ENCODE measurements at places on chromosomes 5 and 9. TPM values are rescaled to one million over a fixed set of nuclear protein-coding genes. Genes with fewer than 3 reads are reported as not detected.

HAND1 gene
- not detected for total RNA-seq

LCP2 gene
- not detected for total RNA-seq

PITX1 gene
- total RNA-seq = not detected

PCDHGC3 gene
- total RNA-seq = 53.1 TPM

UNC13B gene
- total RNA-seq = 11.9 TPM

GPX3 gene
- 3.0 TPM for total RNA-seq

SURF2 gene
- 6.3 TPM for total RNA-seq

CD274 gene
- 4.3 TPM for total RNA-seq

ZNF366 gene
- total RNA-seq = not detected

PDLIM7 gene
- total RNA-seq = 357 TPM

DNA sequence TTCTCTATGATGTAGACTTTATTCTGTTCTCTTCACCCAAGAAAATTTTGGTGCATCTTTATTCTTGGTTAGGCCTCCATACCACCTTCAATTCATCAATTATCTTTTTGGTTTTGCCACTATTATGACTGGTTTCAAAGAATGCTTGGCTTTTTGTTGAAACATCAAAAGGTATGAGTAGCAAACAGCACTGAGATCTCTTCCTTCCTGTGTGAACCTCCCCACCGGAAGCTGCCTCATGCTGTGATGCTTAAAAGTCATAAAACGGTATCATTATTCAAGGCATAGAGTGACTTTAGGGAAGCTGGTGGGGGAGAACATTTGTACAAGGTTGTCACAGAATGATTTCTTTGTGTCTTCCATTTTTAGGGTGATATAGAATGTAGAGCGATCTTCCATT lies 70.6 kb downstream of the IQGAP2 start:
- H3K4me3 ChIP-seq = no peak overlapping the region
- no peaks in the 10 kb centered on the region for H3K36me3 ChIP-seq
- H3K27me3 ChIP-seq = no peaks in the 10 kb centered on the region
- H3K27ac ChIP-seq = no peak overlapping the region
- H3K4me1 ChIP-seq = no peaks in the 10 kb centered on the region
- DNase-seq = no peak

DNA sequence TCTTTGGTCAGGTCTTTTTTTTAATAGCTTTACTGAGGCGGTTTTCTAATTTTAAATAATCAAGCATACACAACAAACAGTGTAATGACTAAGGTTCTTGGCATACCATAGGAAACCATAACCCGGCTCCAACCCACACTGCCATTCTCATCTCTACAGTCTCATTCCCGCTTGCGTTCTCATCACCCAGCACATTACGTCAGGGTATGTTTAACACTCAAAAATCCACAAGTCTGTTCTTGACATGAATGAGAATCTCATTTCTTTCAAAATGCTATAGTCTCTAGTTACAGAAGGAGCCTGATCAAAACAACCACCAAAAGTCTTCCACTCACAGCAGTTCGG lies 505 bp downstream of the C5orf34 start:
- DNase-seq = peak; percentile 93
- H3K27ac ChIP-seq = peak overlapping the region; percentile 99
- no peaks in the 10 kb centered on the region for H3K27me3 ChIP-seq
- no peaks in the 10 kb centered on the region for H3K36me3 ChIP-seq
- H3K4me1 ChIP-seq = peaks cover 16% of the 10 kb centered on the region

GRCh38 chr5:133749331-133749985 lies 137.1 kb upstream of the FSTL4 start:
- no peak overlapping the region for H3K27ac ChIP-seq
- DNase-seq = no peak
- H3K27me3 ChIP-seq = no peaks in the 10 kb centered on the region
- H3K36me3 ChIP-seq = no peaks in the 10 kb centered on the region
- H3K4me1 ChIP-seq = no peaks in the 10 kb centered on the region

DNA sequence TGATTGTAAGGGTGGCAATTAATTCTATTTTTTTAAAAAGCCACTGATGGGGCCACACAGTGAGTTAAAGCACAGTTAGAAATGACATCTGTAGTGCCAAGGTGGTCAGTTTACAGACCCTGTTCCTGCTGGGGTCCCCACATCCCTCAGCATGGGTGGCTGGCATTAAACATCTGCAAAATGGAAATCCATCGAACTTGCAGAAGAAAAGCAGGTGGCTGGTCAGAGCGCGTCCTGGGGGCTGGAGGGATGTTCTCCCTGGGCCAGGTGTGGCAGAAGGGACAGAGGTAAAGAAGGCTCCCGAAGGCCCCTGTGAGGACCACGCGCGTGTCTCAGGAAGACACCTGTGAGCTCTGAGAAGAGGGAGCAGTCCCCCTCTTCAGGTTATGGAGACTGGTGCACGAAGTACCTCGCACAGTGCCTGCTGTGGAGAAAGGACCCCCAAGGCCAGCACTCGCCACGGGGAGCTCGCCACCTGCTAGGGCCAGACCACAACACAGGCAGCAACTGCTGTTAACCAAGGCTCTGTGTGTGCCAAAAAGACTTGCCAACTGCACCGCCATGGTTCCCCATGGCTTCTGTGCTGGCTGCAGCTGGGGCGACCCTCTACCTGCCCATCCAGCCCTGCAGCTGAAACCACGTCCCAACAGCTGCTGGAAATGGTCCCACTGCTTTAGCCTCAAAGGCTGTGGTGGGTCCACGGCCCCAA lies 65.2 kb downstream of the RASGEF1C start:
- peaks cover 31% of the 10 kb centered on the region for H3K27me3 ChIP-seq
- H3K4me1 ChIP-seq = no peaks in the 10 kb centered on the region
- no peak overlapping the region for H3K27ac ChIP-seq
- no peak for DNase-seq
- H3K36me3 ChIP-seq = no peaks in the 10 kb centered on the region
- no peak overlapping the region for H3K4me3 ChIP-seq

- H3K36me3 ChIP-seq = no peaks in the 10 kb centered on the region
- H3K4me3 ChIP-seq = no peak overlapping the region
- DNase-seq = no peak
- H3K27ac ChIP-seq = no peak overlapping the region
- no peaks in the 10 kb centered on the region for H3K27me3 ChIP-seq
Measured at GRCh38 chr9:23412458-23412857, 413.6 kb downstream of the ELAVL2 start.

DNA sequence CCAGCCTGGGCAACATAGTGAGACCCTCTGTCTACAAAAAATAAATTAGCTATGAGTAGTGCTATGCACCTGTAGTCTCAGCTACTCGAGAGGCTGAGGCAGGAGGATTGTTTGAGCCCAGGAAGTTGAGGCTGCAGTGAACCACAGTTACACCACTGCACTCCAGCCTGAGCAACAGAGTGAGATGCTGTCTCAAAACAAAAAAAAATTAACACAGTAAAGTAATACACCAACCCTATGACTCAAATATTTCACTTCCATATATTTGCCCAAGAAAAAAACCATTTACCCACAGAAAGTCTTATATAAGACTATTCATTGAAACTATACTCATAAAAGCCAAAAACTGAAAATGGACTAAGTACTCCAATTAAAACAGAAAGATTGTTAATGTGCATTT lies 16.2 kb downstream of the SMIM23 start:
- no peak overlapping the region for H3K4me3 ChIP-seq
- no peaks in the 10 kb centered on the region for H3K4me1 ChIP-seq
- H3K27ac ChIP-seq = no peak overlapping the region
- no peak for DNase-seq
- H3K27me3 ChIP-seq = peaks cover 26% of the 10 kb centered on the region

DNA sequence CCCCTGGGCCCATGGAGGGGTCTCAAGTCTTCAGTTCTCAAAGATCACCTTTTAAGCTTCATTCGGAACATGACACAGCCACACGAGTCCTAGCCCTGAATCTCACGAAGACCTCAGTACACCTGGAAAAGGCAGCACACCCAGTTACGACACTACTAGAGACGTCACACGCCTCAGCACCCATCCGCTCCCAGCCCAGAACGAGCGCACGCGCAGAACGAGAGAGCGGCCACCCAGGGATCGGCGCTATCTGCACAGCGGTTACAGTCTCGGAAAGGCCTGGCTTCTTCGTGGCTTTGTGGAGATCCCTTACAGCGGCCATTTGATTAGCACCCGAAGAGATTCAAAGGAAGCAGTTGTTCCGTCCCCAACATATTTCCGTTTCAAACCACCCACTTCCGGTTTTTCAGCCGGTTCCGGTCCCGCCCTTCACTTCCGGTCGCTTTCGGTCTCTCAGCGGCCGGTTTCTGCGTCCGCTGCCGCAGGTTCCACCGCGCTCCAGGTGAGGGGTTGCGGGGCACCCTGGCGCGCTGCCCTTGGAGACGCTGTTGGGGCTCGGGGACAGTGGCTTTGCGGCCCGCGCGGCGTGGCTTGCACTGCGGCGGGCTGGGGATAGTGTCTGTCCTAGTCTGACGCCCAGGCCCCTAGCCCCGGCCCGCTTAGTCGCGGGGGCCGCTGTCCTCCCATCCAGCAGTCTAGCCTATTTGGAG lies at the start of gene UBLCP1:
UBLCP1 (plus strand) TSS at position 432 of the 710 bp plus-strand sequence. CDS start 5,626 bp downstream, outside the sequence.
- H3K36me3 ChIP-seq = no peaks in the 10 kb centered on the region
- H3K4me3 ChIP-seq = peak within 1 kb of the TSS; percentile 92
- H3K27me3 ChIP-seq = no peaks in the 10 kb centered on the region
- DNase-seq = peak; percentile 87

DNA sequence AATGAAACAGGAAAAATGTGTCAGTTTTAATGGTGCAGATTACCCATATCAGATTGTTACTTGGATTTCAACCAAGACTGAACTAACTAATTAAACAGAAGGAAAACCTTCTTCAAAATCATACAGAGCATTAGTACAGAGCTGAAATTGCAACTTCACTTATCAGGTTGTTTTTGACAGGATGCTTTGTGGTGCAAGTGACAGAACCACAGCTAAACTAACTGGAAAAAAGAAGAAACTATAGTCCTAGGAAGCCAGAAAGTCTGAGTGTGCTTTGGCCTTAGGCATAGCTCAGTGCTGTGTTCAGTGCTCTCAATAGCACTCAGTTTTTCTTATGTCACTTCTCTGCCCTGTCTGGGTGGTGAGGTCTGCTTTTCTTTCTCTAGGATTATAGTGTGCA lies 267.4 kb downstream of the CHSY3 start:
- H3K27me3 ChIP-seq = no peaks in the 10 kb centered on the region
- no peak for DNase-seq
- H3K36me3 ChIP-seq = no peaks in the 10 kb centered on the region
- no peak overlapping the region for H3K27ac ChIP-seq

DNA sequence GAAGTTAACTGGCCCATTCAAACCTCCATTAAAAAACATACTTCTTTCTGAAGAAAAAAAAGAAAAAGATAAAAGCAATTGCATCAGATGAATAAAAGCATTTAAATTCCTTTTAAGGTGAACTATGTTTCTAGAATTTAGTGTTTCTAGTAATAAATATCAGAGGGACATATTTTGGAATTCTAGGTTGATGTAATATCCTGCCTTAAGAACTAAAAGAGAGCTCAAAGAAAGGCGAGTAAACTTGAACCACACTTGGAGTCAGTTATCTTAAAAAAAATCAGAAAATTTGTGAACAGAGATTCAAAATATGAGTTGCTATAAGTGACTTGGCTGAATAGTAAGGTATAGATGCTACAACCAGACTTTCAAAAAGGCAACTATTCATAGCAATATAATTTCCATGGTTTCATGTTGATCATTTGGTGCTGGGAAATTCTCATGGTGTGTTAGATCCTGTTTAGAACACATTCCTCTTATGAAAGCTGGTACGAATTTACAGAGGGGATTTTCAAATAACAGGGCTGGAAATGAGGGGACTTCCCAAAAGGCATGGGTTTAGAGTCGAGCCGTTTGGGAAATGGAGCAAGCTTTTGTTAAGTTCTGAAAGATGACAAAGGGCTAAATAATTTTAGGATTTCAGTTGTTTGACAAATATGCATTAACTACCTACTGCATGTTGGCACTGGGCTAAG lies 37.6 kb upstream of the RAI14 start:
- no peak for DNase-seq
- no peaks in the 10 kb centered on the region for H3K27me3 ChIP-seq
- peaks cover 37% of the 10 kb centered on the region for H3K4me1 ChIP-seq
- no peak overlapping the region for H3K27ac ChIP-seq
- no peaks in the 10 kb centered on the region for H3K36me3 ChIP-seq

DNA sequence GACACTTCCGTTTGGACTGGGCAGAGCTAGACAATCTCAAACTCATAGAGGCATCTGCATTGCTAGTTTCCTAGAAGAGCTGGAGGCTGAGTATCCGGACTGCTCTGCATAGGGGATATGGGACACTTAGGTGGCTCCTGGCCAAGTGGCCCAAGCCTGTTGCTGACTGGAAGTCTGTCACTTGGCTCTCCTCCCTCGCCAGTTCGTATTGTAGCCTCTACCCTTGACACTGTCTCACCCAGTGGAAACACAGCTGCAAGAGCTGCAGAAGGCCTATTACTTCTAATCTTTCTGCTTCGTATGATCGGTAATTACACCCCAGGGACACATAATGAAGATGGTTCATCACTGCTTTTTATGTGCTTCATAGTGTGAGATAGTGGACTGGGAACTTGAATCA lies 34.7 kb downstream of the ITGA1 start:
- no peak for DNase-seq
- no peaks in the 10 kb centered on the region for H3K4me1 ChIP-seq
- no peaks in the 10 kb centered on the region for H3K27me3 ChIP-seq
- no peak overlapping the region for H3K27ac ChIP-seq
- H3K4me3 ChIP-seq = no peak overlapping the region
- H3K36me3 ChIP-seq = no peaks in the 10 kb centered on the region

GRCh38 chr9:133142684-133143622 lies 20.8 kb downstream of the GBGT1 start:
- no peaks in the 10 kb centered on the region for H3K27me3 ChIP-seq
- no peak for DNase-seq
- no peak overlapping the region for H3K4me3 ChIP-seq
- H3K4me1 ChIP-seq = peaks cover 5% of the 10 kb centered on the region
- H3K36me3 ChIP-seq = no peaks in the 10 kb centered on the region

- H3K27ac ChIP-seq = no peak overlapping the region
- no peaks in the 10 kb centered on the region for H3K4me1 ChIP-seq
- H3K4me3 ChIP-seq = peak overlapping the region; percentile 73
- no peaks in the 10 kb centered on the region for H3K36me3 ChIP-seq
Measured at GRCh38 chr5:69492923-69493395, 369 bp downstream of the OCLN start.

DNA sequence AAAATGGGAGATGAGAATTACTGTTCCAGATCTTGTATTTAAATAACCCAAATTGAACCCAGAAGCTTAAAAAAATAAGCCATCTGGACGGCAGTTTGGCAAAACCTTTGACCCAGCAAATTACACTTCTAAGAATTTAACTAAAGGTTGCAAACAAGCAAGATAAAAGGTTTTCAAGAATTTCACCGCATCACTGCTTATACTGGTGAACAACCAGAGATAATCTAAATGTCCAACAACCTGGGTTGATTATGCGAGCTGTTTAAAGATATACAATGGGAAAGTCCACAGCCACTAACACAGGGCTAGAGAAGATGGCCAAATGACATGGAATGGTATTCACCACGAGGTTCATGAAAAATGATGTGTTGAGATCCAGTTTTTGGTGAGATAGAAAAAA lies 149.3 kb downstream of the GNAQ start:
- H3K4me1 ChIP-seq = peaks cover 25% of the 10 kb centered on the region
- no peaks in the 10 kb centered on the region for H3K36me3 ChIP-seq
- H3K27ac ChIP-seq = no peak overlapping the region
- H3K27me3 ChIP-seq = no peaks in the 10 kb centered on the region
- H3K4me3 ChIP-seq = no peak overlapping the region
